ENCODE measurements at places on chromosomes 3 and 15. TPM values are rescaled to one million over a fixed set of nuclear protein-coding genes. Genes with fewer than 3 reads are reported as not detected.

TTLL13 gene
- 0.17 TPM for polyA plus RNA-seq

DNA sequence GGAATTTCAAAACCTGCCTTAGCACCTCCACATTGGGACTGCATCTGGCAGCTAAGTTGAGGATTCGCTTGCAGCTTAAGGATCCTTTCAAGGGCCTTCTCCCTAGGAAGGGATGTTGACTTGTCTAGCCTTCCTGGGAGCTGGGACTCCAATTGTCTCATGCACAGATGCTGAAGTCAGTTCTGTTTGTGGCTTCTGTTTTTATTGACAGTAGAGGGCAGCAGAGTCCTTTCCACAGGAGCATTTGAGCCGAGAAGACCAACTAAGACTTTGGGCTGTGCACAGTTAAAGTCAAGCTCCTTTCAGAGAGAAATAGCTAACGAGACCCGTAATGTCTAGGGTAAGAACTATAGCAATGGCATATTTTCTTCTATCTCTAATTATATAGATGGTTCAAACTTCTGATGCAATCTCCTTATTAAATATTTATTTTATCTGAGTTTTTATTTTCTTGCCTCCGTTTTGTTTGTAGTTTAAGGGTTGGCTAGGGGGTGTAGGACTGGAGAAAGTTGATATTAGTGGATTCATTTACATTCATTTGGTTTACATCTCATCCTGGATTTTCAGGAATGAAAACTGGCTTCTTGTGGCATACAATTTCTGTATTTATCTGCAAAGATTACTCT, 59.7 kb upstream of the KBTBD8 start:
- DNase-seq = no peak

GRCh38 chr3:11637901-11638458, 5.7 kb downstream of the VGLL4 start:
- no peak for DNase-seq

DNA sequence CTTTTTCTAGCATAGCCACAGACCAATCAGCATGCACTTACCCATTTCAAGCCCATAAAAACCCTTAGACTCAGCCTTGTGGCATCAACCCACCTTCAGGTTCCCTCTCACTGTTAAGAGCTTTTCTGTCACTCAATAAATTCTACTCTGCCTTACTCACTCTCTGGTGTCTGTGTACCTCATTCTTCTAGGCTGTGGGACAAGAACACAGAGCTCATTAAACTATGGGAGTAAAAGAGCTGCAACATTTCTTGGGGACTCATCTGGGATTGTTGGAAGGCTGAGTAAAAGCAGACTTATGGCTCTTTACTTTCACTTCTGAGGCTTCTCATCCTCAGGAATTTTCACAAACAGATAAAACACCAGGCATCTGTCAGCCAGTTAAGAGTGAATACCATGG, 879.3 kb downstream of the ROBO2 start:
- no peak for DNase-seq

- no peak for DNase-seq
Measured at GRCh38 chr3:30012941-30013543, 593.4 kb upstream of the TGFBR2 start.

- no peak for DNase-seq
Measured at GRCh38 chr15:55248895-55249294, 40.7 kb downstream of the RAB27A start.

DNA sequence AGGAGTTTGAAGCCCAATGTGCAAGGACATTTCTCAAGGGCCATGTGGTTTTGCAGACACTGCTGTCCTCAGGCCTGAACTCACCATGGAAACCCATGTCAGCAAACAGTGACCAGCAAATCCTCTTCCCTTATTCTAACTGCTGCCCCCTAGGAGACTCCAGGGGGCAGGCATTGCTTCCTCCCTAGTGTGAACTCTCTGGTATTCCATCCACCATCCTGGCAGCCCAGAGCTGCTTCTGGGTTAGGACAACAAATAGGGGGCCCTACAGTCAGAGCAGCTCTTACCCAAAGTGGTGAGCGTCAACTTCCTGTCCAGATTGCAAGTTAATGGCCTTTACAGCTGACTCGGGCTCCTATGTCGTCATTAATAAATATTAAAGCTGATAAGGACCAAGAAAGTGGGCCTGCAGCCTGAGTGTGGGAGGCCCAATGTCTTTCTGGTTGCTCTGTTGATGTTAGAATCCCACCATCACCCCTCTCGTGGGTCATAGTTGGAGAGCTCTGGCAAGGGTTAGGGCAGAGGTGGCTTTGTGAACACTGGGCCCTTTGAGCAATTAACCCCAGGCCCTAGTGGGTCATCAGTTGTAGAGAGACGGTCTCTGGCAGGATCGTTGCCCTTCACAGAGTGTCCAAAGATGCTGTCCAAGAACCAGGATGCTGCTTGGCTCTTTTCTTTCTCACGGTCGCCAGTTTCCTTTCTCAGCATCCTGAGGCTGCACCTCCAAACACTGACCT, 41.5 kb downstream of the TGM4 start:
- no peak for DNase-seq

PRTG gene
- 0.02 TPM for polyA plus RNA-seq

GRCh38 chr3:181717549-181718171, 5.9 kb downstream of the SOX2 start:
- DNase-seq = no peak

DNA sequence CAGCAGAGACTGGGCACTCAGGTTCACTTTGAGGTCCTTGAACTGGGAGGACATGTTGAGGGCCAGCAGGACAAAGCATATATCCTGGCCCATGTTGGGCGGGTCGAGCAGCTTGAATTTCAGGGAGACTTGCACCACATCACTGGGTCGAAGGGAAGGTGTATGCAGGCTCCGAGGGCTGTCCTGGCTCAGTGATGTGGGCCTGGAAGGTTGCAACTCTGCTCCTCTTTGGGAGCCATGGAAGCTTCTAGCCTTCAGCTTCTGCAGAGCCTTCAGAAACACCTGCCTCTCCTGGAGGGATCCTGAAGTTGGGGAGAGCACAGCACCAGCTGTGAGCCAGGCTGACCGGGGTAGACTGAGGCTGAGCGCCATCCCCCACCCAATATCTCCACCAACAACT, 14.7 kb upstream of the EPB42 start:
- no peak for DNase-seq

- DNase-seq = no peak
Measured at GRCh38 chr15:68614286-68615035, 35.7 kb downstream of the CORO2B start.

ZNF654 gene
- polyA plus RNA-seq = 2.8 TPM

DNASE1L3 gene
- polyA plus RNA-seq = 52.1 TPM

FBXW12 gene
- polyA plus RNA-seq = not detected

DNA sequence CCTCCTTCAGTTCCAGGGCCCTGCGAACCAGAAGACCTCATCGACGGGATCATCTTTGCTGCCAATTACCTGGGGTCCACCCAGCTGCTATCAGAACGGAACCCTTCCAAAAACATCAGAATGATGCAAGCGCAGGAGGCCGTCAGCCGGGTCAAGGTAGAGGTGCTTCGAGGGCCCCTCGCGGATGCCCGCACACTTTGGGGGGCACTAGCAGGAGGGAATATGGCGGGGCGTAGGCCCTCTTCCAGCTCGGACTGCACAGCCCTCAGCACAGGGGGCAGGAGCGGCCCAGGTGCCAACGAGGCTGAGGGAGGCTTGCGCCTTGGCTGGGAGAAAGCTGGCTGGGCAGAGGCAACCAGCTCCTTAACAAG, 176.6 kb downstream of the NSMCE3 start:
- DNase-seq = peak; percentile 69

GRCh38 chr3:122609798-122610559, 32.5 kb downstream of the PARP15 start:
- DNase-seq = no peak

DNA sequence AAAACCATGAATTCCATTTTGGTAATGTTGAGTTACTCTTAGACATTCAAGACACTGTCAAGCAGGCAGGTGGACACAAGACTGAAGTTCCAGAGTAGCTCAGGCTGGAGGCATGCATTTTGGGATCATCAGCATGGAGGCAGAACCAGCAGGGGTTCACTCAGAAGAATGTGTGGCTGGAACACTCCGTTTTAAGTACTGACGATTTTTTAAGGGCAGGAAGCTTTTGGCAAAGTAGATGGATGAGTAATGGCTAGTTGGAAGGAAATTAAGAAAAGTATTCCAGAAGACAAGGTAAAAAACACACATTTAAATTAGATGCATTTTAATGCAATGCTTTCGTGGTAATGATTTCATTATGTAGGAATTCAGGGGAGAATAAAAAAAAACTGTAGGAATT, 420.4 kb downstream of the ROBO2 start:
- DNase-seq = no peak

GRCh38 chr3:82122554-82123345, 361.3 kb upstream of the GBE1 start:
- DNase-seq = no peak

PRSS50 gene
- polyA plus RNA-seq = not detected

DNA sequence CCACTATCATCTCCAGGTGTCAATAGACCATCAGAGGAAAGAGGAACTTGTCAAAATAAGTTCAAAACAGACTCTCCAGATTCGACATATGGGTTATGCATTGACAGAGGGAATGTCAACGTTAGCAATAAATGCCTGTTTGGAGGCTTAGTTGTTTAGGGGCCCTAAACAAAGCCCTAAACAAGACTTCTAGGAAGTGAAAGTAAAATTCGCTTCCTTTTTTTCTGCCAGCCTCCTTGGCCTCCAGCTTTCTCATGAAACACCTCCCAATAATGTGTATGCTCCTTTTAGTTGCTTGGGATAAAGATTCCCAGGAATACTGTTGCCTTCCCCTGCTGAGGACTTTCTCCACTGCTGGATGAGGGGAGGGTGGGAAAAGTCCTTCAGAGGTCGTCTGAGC, 70.9 kb upstream of the ARNT2 start:
- DNase-seq = no peak

- no peak for DNase-seq
Measured at GRCh38 chr3:24434651-24435050, 60.0 kb downstream of the THRB start.

GPR171 gene
- 2.7 TPM for polyA plus RNA-seq

GRCh38 chr3:130939753-130940152, 45.9 kb downstream of the ATP2C1 start:
- no peak for DNase-seq

GRCh38 chr15:65909831-65910230, 40.5 kb downstream of the RAB11A start:
- no peak for DNase-seq

- no peak for DNase-seq
Measured at GRCh38 chr3:138513090-138513843, 78.9 kb downstream of the ESYT3 start.

AADAC gene
- not detected for polyA plus RNA-seq

ONECUT1 gene
- not detected for polyA plus RNA-seq

ITIH1 gene
- 11.4 TPM for polyA plus RNA-seq

- DNase-seq = no peak
Measured at GRCh38 chr3:148315756-148316155, 381.9 kb upstream of the AGTR1 start.

CPLX3 gene
- 127 TPM for polyA plus RNA-seq

DNA sequence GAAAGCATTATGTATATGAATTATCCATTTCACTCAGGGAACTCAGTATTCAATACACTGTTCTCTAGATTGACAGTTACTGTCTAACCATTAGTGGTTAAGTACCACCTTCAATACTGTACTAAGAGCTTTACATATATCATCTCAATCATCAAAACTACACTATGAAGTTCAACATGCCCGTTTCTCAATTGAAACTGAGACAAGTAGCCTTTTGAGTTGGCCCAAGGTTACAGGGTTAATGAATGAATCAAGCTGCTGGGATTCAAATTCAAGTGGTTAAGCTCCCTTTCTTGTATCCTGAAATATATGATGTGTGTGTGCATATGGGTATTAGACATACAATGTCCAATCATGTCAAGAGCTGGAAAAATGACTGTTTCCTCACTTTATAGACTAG, 5.8 kb downstream of the TASOR start:
- no peak for DNase-seq

CNTN6 gene
- polyA plus RNA-seq = not detected

DNA sequence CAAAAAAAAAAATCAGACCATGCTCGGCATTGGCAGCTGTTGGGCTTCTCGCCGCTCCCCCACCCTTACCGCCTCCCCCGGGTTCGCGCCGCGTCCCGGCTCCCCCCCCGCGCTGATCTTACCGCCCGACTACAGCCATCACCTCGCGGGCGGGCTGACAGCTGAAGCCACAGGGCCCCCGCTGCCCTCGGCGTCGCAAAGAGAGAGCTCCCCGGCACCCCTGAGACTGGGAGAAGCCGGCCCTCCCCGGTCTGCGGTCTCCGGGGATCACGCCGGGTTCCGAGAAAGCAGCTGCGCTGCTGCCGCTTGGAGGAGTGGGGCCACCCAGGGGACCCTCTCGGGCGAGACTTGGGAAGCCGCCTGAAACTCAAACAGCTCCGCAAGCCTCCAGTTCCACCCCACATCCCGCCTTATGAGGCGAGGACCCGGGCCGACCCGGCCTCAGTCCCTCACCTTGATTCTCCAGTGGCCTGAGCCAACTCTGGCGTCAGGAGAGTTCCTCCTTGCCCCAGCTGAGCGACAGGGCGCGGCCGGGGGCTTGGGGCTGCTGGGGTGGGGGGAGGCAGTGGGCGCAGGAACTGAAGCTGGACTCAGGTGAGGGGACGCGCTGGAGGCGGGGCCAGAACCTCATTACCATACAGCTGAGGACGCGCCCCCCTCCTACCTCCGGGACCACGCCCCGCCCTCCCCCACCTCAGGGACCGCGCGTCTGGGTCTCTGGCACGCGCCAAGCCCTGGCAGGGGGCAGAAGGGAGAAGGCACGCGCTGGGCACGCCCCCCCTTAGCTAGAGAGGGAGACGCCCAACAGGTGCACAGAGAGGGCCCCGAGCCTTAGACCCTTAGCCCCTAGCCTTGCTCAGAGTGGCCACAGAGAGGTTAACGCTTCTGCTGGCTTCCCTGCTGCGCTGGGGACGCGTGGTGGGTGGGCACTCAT, 1.0 kb upstream of the DLL4 start:
- peak; percentile 73 for DNase-seq

GRCh38 chr15:79307251-79307650, 3.7 kb upstream of the TMED3 start:
- no peak for DNase-seq

DNA sequence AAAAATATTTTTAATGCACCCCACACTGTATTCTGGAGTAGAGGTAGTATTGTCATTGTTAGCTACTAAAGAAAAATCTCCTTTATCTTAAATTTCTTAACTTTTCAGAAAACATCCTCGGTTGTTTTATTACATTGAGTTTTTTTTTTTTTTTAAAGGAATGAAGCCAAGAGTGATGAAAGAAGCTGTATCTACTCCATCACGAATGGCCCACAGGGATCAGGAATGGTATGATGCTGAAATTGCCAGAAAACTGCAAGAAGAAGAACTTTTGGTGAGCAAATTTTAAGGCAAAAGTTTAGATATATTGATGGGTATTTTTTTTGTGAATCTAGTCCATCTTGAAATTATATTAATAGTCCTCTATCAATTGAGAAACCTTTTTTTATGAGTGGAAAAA, 49.7 kb upstream of the UTS2B start:
- no peak for DNase-seq

BNC1 gene
- polyA plus RNA-seq = 0.03 TPM

- no peak for DNase-seq
Measured at GRCh38 chr15:71226536-71227455, 111.5 kb downstream of the THSD4 start.

- no peak for DNase-seq
Measured at GRCh38 chr3:31275038-31275572, 257.6 kb upstream of the STT3B start.

GRCh38 chr3:14511623-14512280, 28.4 kb downstream of the GRIP2 start:
- DNase-seq = peak; percentile 70

PIF1 gene
- 7.7 TPM for polyA plus RNA-seq
